ENCODE measurements at places on chromosomes 13 and 19. TPM values are rescaled to one million over a fixed set of nuclear protein-coding genes. Genes with fewer than 3 reads are reported as not detected.

DNA sequence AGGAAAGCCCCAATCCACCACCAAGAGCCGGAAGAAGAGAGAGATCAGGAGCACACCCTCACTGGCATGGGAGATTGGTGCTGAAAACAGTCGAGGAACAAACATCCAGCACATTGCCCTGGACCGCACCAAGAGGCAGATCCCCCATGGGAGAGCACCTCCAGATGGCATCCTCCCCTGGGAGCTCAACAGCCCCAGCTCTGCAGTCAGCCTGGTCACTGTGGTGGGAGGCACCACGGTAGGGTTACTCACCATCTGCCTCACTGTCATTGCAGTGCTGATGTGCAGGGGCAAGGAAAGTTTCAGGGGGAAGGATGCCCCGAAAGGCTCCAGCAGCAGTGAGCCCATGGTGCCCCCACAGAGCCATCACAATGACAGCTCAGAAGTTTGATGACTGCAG is 110.2 kb downstream of the STOML3 start:
- DNase-seq = no peak

DNA sequence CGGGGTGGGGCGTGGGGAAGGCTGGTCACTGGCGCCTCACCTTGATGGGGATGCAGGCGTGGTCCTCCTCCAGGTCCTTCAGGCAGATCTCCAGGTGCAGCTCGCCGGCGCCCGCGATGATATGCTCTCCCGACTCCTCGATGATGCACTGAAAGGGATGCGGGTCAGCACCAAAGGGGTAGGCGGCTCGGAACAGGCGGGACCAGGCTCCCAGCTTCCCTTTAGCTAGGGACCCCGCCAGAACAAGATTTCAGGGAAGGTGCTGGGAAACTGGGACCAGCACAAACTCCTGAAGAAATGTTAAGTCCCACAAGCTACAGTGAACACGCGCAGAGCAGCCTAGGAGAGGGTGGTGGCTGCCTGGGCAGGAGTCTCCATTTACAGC is 6.0 kb downstream of the EEF2 start:
- DNase-seq = no peak

GRCh38 chr19:49085868-49086232 is 599 bp downstream of the SNRNP70 start:
- no peak for DNase-seq

DNA sequence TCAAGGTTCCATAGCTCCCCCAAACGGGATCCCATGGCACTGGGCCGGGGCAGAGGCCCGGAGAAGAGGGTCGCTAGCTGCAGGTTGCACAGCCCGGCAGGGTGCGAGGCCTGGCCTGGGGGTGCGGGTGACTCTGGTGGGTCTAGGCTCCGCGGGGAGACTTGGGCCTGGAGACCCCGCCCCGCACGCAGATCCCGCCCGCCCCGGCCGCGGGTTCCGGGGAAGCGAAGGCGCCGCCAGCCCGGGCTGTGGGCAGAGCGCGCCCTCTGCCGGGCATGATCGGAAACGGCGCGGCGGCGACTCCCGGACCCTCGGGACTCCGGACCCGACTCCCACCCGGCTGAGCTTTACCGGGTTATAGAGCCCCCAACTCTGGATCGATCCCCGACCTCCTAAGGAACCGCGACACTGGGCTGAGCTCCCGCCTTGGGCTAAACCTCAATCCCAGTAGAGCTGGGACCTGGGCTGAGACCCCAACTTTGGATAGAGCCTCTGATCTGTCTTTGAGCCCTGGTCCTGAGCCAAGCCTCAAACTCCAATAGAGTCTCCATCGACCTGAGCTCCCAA is 3.1 kb upstream of the TNFAIP8L1 start:
- peak; percentile 48 for DNase-seq

- no peak for DNase-seq
These were observed 5.4 kb upstream of the EPN1 start for GRCh38 chr19:55669418-55670279.

GRCh38 chr19:19209372-19209771 is 2.4 kb upstream of the NCAN start:
- DNase-seq = no peak

DNA sequence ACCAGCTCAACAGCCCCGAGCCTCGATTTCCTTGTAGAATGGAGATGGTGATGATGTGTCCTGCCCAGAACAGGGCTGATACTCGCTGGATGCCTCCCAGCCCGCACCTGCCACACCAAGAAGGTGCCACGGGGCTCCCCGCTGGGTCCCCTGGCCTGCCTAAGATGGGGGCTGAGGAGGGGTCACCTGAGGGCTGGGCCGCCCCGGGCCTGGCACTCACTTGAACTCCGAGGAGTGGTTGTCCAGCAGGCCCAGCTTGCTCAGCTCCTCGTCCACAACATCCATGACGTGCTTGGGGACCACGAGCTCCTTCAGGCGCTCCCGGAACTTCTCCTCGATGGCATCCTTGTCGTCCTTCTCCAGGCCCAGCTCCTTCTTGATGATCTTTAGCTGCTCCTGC is 14.4 kb downstream of the LONP1 start:
- no peak for DNase-seq

Gene TEX29
- 0.61 TPM for total RNA-seq
